ENCODE measurements at places on chromosomes 4 and X.

DNA sequence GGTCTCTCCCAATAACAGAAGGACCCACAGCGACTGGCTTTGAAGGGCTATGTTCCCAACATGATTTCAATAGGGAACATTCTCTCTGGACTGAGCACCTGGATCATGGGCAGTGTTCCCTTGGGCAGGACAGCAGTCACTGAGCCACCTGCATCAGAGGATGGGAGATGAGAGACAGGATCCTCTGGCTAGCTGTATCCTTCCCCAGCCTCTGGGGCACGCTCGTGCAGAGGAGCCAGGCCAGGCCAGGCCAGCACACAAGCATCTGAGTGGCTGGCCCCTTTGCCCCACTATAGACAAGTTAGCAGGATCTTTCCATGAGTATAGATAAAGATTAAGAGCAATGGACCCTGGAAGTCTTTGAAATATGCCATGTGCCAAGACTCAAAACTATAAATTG, 66.3 kb downstream of the NEUROG2 start:
- DNase-seq: no peak

DNA sequence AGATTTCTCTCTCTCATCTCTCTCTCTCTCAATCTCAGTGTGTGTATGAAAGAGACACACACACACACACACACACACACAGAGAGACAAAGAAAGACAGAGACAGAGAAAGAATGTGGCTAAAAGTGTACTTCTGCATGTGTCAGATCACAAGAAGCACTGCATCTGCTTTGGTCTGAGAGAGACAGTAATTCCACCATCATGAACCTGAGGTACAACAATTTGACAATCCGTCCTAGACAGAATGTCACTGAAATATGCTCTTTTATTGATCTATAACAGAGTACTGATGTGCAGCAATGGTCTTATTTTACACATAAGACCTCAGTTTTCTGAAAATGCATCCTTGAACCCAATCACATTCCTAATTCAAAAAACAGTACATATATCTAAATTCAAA, 576.2 kb upstream of the SMIM31 start:
- DNase-seq: no peak

- DNase-seq: peak; percentile 24
Measured at GRCh38 chr4:147580396-147580795, 36.8 kb upstream of the TMEM184C start.

- DNase-seq: no peak
Measured at GRCh38 chr4:170106900-170107299, 17.1 kb upstream of the AADAT start.

- no peak for DNase-seq
Measured at GRCh38 chr4:180558427-180558826, 1684.8 kb upstream of the TENM3 start.

GRCh38 chrX:115941388-115941787, 229.2 kb upstream of the AGTR2 start:
- DNase-seq: no peak

DNA sequence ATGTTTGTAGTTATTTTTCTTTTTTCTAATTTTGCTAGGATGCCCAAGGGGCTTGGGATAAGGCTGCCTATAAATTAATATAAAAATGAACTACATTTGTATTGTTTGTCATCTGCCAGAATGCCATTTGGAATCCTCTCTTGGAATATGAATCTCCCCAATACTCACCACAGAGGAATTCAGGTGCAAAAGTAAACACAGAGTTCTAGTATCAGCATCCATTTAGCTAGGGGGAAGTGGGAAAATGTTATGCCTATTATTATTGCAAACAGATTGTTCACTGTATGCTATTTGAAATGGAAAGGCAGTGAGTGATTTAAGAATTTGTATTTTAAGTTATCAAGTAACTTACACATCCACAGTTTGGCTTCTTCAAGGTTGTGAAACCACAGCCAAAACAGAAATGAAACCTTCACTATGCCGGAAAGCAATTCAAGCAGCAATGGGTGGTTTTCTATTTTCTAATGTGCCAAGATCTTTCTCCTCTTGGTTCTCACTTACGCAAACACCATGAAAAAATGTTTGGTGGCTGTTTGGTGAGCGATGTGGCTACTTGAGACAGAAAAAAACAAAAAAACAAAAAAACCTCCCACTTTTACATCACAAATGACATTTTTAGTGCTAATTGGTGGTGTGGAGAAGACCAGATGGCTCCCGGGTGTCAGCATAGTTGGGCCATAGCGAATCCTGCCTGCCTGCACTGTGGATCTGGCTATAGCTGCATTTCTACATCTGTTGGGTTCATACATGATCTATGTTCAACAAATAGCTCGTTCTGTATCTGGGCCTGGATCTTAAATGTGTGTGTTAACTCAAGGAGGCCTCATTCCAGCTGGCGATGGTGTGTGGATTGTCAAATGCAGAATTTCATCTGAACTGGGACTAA, 200.8 kb upstream of the GIMD1 start:
- peak; percentile 53 for DNase-seq

GRCh38 chrX:71671043-71671780, 3.9 kb downstream of the LOC101059915 start:
- DNase-seq: no peak

GRCh38 chr4:112832493-112832892, 195.6 kb downstream of the LARP7 start:
- DNase-seq: no peak

DNA sequence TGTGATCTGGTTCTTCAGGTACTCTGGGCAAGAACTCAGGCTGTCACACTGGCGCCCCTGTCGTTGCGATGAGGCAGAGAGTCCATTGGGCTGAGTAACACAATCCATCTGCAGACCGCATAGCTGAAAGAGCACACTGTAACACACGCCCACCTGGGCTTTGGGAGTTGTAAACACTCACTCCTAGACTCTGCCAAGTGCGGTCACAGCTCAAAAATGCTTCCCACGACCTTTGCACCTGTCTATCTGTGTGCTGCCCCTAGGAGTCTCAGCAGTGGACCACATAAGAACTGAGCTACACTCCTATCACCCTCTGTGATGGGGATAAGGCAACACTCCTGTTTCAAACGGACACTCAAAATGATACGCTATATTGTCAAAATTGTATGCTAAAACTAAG, 2028.3 kb downstream of the PCDH7 start:
- no peak for DNase-seq

DNA sequence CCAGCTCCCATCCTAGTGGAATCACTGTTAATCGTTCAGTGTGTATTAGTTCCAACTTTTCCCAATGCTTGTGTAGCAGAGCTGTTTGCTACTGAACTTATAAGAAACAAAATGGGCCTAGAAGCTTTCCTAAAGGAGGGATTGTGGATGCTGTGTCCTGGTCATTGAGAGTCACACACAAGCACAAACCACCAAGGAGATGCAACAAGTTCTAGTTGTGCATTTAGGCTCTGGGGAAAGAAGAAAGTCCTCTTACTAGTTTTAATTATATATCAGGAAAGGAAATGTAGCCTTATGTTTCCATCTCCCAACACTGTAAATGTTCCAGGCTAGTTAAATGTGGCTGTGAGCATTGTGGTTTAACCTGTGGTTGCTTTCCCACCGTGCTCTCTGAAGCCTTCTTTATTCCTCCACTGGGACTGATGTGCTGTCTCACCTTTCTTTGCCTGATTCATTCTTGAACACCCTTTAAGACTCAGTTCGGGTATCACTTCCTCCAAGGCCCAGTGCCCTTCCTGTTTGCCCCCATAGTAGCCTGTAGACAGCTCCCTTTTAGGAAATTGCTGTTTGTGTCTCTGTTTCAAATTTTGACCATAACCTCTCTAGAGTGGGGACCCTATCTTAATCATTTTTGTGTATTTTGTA, 34.3 kb downstream of the ATP10D start:
- no peak for DNase-seq

- DNase-seq: no peak
Measured at GRCh38 chrX:135416546-135416945, 5.2 kb upstream of the SMIM10L2A start.

DNA sequence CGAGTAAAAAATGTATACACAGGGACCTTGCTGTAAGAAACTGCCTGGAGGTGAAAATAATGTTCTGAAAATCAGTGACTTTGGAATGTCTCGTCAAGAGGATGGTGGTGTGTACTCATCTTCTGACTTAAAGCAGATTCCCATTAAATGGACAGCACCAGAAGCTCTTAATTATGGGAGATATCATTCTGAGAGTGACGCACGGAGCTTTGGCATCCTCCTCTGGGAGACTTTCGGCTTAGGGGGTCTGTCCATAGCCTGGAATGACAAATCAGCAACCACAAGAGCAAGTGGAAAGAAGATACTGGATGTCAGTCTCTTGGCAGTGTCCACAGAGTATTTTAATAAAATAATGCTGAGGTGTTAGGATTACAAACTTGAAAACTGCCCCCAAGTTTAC, 129.4 kb downstream of the THOC2 start:
- DNase-seq: no peak

DNA sequence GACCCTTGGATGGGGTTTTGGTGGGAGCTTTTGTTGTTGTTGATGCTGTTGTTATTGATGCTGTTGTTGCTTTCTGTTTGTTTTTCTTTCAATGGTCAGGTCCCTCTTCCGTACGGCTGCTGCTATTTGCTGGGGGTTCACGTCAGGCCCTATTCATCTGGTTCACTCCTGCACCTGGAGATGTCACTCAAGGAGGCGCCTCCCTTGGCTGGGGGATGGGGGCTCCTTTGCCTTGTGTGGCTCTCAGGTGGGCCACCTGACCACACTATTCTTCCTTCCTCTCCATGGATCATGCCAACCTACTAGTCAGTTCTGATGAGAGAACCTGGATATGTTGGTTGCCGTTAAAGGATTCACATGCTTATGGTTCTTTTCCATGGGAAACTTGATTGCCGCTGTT, 39.1 kb upstream of the PRPS1 start:
- no peak for DNase-seq

GRCh38 chrX:37817579-37817978, 29.8 kb downstream of the DYNLT3 start:
- DNase-seq: no peak

GRCh38 chrX:81411517-81411916, 209.6 kb downstream of the SH3BGRL start:
- DNase-seq: no peak

- DNase-seq: peak; percentile 3
Measured at GRCh38 chrX:30865015-30865414, 24.0 kb downstream of the TAB3 start.

DNA sequence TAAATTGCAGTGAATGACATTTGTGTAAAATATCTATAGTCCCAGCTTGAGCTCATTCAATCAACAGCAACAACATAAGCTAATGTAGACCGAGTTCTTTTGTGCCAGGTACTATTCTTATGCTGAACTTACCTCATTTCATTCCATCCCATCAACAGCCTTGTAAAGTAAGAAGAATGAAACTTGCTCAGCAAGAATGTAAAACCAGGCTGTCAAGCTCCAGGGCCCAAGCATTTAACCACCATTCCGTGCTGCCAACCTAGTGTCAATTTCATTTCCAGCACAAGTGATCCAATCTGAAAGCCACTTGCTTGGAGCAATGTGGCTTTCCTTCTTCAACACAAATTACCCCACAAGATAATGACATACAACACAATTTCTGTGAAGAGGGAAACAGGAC, 36.6 kb downstream of the RASSF6 start:
- DNase-seq: no peak

- DNase-seq: no peak
Measured at GRCh38 chr4:159545556-159545955, 442.7 kb downstream of the RAPGEF2 start.

Measured in GM23248 (cell line).